Cardiac septum (tissue), 1 donor: ENCODE measurements at places on chromosomes 1 and 21. TPM values are rescaled to one million over a fixed set of nuclear protein-coding genes. Genes with fewer than 3 reads are reported as not detected.

DNA sequence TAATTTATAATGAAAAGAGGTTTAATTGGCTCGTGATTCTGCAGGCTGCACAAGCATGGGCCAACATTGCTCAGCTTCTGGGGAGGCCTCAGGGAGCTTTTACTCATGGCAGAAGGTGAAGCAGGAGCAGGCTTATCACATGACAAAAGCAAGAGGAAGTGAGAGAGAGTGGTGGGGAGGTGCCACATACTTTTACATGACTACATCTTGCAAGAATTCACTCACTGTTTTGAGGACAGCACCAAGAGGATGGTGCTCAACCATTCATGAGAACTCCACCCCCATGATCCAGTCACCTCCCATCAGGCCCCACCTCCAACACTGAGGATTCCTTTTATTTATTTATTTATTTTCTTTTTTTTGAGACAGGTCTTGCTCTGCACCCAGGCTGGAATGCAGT is 5.5 kb upstream of the PLEKHM2 start:
- DNase-seq: no peak

GRCh38 chr1:99647490-99647889 is 1.6 kb downstream of the PALMD start:
- DNase-seq: no peak

GRCh38 chr1:18879791-18880309 is 20.4 kb upstream of the TAS1R2 start:
- no peak for DNase-seq

GRCh38 chr1:225886159-225887029 is 2.6 kb downstream of the LEFTY1 start:
- no peak for DNase-seq

ADCY10 gene
- total RNA-seq: 0.97 TPM

DNA sequence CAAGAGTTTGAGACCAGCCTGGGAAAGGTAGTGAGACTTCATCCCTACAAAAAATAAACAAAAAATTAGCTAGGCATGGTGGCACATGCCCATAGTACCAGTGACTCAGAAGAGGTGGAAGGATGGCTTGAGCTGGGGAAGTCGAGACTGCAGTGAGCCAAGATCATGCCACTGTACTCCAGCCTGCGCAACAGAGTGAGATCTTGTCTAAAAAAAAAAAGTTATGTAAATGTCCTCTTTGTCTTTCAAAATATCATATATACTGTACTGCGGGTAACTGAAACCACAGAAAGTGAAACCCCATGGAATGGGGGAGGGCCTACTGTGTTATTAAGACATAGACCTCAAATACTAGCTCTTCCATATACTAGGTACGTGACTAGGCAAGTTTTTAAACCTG is 20.8 kb downstream of the ACADM start:
- no peak for DNase-seq

- DNase-seq: peak; percentile 63
Observed at GRCh38 chr1:33970148-33970825, 106.4 kb downstream of the HMGB4 start.
